Heart left ventricle (tissue), 16 donors: ENCODE measurements at places on chromosomes 2 and 18. TPM values are rescaled to one million over a fixed set of nuclear protein-coding genes. Genes with fewer than 3 reads are reported as not detected.

IL36RN gene
- not detected for total RNA-seq

ANO7 gene
- total RNA-seq = 0.67 TPM

DNA sequence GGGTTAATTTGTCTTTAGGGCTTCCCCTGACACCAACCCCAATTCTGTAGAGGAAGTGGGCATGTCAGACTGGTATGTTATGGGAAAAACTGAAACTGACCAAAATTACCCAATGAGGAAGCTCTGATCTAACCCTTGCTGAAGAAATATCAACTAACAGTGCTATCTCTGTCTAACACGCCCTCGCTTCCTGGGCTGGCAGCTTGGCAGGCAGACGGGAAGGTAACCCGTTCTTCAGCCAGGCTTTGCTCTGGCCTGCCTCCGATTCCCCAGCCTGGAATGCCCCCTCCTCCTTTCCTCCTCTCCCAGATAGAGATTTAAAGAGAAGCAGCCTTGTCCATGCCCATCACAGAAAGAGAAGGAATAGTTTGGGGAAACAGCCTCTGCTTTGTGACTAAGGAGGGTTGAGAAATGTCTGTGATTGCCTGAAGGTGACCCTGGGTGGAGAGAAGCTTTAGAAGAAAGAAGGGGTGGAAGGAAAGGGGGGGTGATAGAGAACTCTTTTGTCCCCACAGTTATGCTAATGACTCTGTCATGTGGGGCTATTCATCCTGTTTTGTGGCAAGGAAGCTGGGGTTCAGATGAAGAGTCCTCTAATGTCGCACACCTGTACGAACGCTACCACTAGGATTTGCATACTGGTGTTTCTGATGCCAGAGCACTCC is 15.4 kb downstream of the HK2 start:
- peak overlapping the region; percentile 16 for H3K27ac ChIP-seq
- peaks cover 46% of the 10 kb centered on the region for H3K4me1 ChIP-seq
- DNase-seq = peak; percentile 51
- H3K36me3 ChIP-seq = peaks cover 3% of the 10 kb centered on the region
- peak overlapping the region; percentile 33 for H3K4me3 ChIP-seq

DNA sequence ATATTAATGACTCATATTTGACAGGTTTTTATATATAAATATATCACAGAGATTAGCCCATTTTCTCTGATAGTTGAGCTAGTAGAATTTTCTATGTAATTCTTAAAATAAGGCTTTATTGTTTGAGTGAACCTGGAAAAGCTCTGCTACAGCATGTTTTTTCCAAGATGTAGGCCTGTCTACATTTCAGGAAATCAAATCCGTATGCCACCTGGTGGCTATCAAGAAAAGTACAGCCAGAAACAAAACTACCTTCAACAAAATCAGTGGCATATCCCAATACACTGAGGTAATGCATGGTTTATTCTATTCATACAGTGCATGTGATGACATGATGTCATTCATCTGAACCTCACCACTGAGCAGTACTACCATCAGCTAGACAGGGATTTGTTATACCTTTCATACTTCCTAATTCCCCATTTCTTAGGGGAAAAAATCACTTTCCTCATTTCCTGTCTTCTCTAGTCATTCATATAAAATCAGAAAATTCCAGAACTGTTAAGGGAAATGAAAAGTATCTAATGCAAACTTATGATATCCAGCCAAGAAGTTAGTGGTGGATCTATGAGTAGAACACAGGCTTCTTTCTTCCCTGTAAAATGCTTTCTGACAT is 310.4 kb upstream of the SYT4 start:
- no peaks in the 10 kb centered on the region for H3K27me3 ChIP-seq
- no peaks in the 10 kb centered on the region for H3K4me1 ChIP-seq
- no peak overlapping the region for H3K27ac ChIP-seq
- H3K4me3 ChIP-seq = no peak overlapping the region
- DNase-seq = no peak
- H3K36me3 ChIP-seq = no peaks in the 10 kb centered on the region

- no peak overlapping the region for H3K27ac ChIP-seq
- no peak overlapping the region for H3K4me3 ChIP-seq
- H3K4me1 ChIP-seq = no peaks in the 10 kb centered on the region
- DNase-seq = no peak
Observed at GRCh38 chr2:182666674-182667314, 49.3 kb upstream of the DNAJC10 start.

DNA sequence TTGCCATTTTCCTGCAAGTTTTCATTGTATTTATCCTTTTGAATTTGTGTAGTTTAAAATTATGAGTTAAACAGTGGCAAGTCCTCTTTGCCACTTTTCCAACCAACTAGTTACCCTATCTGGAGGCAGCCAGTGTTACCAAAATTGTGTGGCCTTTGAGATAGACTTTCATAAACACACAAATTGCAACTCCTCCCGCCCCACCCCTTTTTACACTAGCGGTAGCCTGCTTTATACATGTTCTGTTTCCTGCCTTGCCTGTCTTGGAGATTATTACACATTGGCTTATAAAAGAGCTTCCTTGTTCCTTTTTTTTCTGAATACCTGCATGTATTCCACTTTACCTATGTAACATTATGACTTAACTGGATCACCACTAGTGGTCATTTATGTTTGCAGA is 56.5 kb downstream of the RPIA start:
- no peaks in the 10 kb centered on the region for H3K4me1 ChIP-seq
- no peaks in the 10 kb centered on the region for H3K27me3 ChIP-seq
- no peak overlapping the region for H3K27ac ChIP-seq
- no peak for DNase-seq

- peaks cover 6% of the 10 kb centered on the region for H3K4me1 ChIP-seq
Observed at GRCh38 chr18:21389903-21390302, 147.9 kb downstream of the GREB1L start.

DNA sequence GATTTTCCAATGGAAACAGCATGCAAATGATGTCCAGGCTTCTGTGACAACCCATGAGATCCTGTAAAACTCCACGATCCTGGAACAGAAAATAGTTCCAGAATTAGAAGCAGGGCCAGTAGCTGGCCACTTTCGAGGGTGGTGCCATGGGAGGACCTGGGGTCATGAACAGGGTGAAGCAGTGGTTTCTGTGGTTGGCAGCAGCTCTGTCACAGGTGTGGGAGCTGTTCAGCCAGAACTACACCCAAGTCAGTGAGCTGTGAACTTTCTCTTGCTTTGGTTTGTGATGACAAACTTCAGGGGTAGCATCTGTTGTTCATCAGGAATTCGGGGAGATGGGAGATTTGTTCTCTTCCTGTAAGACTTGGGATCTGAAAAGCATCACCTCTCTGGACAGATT is 314.4 kb upstream of the NT5C1B start:
- H3K4me1 ChIP-seq = no peaks in the 10 kb centered on the region
- no peaks in the 10 kb centered on the region for H3K36me3 ChIP-seq
- no peak overlapping the region for H3K4me3 ChIP-seq

- H3K36me3 ChIP-seq = no peaks in the 10 kb centered on the region
- DNase-seq = no peak
- H3K27ac ChIP-seq = no peak overlapping the region
- no peaks in the 10 kb centered on the region for H3K4me1 ChIP-seq
- no peaks in the 10 kb centered on the region for H3K27me3 ChIP-seq
Observed at GRCh38 chr2:203730883-203731282, 24.4 kb downstream of the CD28 start.
